ENCODE measurements at places on chromosomes 4 and X. TPM values are rescaled to one million over a fixed set of nuclear protein-coding genes. Genes with fewer than 3 reads are reported as not detected.

KLHL13 gene
- total RNA-seq, result 1.0 TPM

CXCL1 gene
- 0.23 TPM for total RNA-seq

FAM156A gene
- total RNA-seq, result 8.7 TPM

DMD gene
- total RNA-seq, result 32.2 TPM

TREX2 gene
- 0.23 TPM for total RNA-seq

ZNF518B gene
- 3.2 TPM for total RNA-seq

GAGE12H gene
- total RNA-seq, result not detected

Data from left lobe of liver (tissue), 2 donors.